ENCODE measurements at places on chromosomes 2 and 18.

DNA sequence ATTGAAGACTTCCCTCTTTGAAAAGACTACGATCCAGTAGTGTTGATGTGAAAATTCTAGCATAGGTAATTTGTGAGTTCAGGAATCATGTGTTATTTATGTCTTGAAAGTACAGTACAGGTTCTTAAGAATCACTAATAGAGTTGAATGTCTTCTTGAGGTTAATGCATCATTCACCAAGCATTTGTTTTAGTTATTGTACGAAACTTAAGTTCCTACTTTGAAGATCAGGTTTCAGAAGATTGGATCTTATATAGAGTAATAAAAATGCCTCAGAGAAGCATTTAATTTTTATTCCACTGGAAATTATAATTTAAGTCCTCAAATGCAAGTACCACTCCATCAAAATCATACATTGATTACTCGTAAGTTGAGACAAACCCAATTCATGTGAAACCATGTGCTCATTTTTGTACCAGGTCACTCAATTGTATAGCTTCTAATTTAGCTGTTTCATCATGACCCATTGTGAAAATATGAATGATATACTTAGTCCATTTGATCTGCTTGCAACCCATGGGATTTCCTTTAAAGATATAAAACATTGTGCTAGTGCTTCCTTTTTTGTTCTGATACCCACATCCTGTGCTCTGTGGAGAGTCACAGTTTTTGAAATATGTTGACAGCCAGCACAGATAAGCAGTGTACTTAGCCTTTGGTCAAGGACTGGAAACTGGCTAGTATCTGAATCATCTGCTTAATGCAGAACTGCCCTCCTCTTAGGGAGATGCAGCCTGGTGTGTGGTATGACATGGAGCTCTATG lies 22.5 kb upstream of the RAB27B start:
- no peak for DNase-seq

- DNase-seq, result peak; percentile 78
Measured at GRCh38 chr2:7012141-7012764, 95.0 kb downstream of the RNF144A start.

DNA sequence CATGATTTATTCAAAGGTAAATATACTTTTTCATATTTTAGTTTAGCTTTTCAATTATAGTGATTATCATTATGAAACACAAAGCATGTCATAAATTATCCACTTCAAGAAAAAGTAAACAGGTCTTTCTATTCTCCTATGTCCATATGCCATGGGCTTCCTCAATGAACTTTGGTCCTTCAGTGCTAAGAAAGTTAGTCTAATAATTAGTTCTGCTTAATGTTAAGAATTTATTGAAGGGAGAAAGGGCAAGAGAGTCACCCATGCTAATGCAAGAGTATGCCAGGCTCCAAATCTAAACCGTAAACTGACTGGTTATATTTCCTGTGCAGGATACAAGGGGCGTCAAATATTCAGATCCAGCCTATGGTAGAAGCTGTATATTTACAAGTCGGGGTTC lies 96.2 kb downstream of the GORASP2 start:
- DNase-seq, result no peak

- no peak for DNase-seq
Measured at GRCh38 chr2:98835831-98836385, 100.1 kb downstream of the CRACDL start.

GRCh38 chr2:202141329-202141947 lies 68.4 kb downstream of the KIAA2012 start:
- no peak for DNase-seq

GRCh38 chr2:173986805-173987204 lies 21.6 kb upstream of the SP3 start:
- DNase-seq, result no peak

DNA sequence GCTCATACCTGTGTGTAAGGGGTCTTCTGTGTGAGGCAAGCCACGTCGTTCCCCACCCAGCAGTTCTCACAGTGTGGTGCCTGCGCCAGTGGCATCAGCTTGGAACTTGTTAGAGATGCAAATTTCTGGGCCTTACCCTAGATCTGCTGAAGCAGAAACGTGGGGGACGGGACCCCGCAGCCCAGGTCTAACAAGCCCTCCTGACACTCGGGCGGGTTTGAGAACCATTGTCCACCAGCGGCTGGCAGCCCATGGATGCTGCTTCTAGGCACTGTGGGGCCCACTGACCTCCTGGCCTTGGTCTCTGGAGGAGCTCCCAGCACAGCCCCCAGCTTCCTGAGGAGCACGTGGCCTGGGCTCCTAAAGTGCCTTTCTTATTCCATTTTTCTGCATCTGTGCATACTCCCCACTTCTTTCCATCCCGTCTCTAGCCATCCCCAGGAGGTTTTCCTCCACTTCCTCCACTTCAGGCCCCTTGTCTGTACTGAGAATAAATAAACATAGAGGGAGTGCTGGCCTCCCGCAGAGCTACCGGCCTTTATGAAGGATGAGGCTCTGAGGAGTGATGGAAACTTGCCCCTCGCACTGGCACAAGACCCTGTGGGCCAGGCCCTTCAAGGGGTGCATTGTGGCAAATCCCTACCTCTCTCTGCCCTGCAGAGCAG lies 94.3 kb downstream of the GALR1 start:
- DNase-seq, result no peak

DNA sequence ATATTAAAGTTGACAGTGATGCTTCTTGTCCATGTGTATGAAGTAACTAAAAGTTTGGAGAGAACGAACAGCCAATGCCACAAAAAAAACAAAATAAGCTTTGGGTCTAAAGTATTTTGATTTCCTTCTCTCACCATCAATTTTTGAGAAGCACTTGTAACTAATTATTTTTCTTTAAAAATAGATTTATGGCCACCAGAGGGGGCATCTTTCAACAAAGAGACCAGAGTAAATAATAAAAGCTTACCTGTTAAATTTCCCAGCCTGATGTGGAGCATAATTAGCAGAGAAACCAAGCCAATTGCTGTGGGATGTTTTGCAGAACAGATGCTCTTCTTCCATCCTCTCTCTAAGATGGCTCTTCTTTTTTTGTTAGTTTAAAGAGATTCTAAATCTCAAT lies 29.0 kb downstream of the LINC00305 start:
- no peak for DNase-seq

- DNase-seq, result no peak
Measured at GRCh38 chr2:11389551-11390398, 45.3 kb upstream of the ROCK2 start.

GRCh38 chr2:200622106-200622505 lies 36.3 kb downstream of the AOX1 start:
- no peak for DNase-seq

GRCh38 chr18:58862851-58863538 lies 1.7 kb upstream of the ZNF532 start:
- DNase-seq, result peak; percentile 67

GRCh38 chr2:116754381-116755101 lies 1060.0 kb upstream of the DDX18 start:
- DNase-seq, result no peak

DNA sequence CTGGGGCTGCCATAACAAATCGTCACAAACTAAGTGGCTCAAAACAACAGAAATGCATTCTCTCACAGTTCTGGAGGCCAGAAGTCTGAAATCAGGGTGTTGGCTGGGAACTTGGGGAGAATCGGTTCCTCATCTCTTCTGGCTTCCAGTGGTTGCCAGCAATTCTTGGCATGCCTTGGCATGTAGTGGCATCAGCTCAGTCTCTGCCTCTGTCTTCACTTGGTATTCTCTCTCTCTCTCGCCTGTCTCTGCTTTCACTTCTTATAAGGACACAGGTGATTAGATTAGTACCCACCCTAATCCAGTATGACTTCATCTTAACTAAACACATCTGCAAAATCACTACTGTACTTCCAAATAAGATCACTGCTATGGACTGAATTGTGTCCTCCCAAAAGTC lies 695.4 kb upstream of the ID2 start:
- DNase-seq, result no peak

DNA sequence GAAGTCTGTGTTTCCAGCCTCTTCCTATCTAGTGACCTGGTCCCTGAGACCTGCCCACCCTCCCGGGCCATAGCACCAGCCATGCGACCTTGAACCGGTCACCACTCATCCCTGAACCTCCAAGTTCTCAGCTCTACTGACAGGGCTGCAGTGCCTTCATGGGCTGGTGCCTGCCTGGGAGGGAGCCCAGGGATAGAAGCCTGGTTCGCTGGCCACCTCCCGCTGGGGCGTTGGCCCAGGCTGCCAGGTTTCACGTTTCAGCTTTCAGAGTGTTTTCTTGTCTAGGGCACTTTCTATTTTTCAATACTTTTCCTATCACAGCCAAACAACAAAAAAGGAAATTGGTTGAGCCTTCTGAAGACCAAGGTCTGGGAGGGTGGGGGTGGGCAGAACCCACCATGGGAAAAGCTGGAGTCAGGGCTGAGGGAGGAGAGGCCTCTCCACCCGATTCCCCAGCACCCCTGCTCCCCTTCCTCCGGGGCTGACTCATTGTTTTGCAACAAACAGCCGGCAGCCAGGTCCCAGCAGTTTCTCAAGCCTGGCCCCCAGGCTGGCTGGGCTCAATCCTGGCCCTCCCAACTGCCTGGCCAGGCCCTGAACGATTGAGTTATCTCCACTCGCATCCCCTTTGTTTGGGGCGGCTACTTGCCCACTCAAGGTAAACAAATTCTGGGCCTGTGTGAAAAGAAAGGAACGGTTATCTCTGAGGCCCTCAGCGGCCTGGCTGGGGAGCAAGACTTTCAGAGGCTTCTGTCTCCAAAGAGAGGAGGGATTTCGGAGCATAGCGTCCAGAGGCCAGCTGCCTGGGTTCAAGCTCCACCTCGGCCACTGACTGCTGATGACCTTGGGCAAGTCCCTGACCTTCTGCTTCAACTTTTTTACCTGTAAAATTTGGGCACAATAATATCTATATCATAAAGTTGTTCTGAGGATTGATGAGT lies 47.5 kb downstream of the ZFP36L2 start:
- no peak for DNase-seq

GRCh38 chr18:61731693-61732376 lies 161.0 kb downstream of the RNF152 start:
- DNase-seq, result no peak

DNA sequence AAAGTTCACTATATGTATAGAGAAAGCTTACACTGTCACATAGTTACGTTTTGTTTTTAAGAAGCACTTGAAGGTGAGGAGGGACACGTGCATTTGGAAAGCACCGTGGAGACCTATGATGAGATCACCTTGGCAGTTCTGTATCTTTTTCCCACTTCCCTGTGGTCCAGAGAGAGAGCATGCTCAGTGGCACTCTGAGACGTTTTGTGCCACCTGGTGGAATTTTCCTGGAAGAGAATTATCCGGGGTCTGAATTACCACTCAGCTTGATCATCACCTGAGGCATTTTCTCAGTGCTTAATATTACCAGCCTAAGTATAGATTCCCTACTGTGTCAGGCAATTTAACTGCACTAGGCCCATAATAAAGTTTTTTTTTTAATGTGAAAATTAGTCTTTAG lies 469.4 kb upstream of the SMIM21 start:
- DNase-seq, result no peak

- DNase-seq, result no peak
Measured at GRCh38 chr18:7117390-7118355, at the start of gene LAMA1. Gene LAMA1, minus strand, starts transcription at chr18:7117797. Its CDS starts 77 bp downstream, at chr18:7117720.

DNA sequence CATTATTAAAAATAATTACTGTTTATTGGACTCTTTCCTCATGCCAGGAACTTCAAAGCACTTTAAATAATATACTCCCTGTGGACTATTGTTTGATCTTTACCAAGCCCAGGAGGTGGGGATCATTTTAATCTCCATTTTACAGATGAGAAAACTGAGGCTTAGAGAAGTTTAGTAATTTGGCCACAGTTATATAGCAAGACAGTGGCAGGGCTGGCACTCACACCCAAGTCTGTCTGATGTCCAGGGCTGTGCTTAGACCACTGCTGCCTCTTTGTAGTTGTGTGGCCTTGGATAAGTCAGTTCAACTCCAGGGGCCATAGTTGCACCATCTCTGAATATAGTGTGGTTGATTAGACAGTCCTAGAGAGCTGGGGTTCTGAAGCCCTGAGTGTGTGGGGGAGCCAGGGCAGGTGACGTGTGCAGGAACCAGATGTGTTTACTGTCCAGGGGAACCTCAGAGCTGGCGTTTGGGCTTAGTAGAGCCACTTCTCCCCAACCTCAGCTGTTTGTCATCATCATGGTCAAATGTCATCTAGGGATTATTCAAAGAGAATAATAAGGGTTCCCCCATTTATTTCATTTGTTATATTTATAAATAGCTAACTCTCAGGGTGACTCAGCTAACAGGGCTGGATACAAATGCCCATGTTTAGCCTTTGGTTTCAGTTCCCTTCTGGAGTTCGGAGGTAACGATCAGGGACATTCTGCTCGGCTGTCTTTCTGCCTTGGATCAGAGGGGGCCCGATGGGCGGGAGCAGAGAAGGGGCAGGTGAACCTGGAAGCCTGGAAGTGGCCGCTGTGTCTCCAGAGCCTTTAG lies 68.0 kb downstream of the BOLA3 start:
- peak; percentile 61 for DNase-seq

DNA sequence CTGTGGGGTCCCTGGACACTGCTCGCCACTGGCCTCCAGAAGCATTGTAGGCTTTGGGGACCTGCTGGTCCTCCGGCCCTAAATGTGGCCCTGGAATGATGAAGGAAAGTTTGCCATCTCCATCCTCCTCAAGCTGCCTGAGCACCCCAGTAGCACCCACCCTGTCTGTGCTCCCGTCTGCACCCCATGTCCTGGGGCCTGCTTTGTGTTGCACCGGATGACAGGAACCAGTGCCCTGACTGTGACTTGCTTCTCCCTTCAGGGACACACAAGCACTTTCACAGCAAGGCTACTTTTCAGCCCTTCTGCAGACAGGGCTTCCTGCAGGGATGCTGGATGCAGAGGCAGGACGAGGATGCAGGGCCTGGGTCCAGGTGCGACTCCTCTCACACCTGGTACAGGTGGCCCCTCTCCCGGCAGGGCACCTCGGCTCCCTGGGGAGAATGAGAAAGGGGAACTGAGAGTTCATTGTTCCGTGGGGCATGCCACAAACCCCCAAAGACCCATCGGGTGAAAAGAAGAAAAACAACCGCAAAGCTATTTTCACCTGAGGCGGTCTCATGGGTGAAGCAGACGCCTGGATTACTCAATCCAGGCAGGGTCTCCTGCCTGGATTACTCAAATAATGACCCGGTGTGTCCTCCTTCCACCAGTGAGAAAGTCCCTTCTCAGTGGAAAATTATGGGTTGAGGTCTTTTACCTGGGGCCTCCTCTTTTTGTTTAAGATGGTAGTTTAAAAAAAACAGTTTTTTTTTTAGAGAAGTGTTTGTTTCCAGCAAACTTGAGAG lies 74.9 kb downstream of the LONRF2 start:
- DNase-seq, result no peak

GRCh38 chr18:44701227-44701626 lies 20.5 kb downstream of the SETBP1 start:
- DNase-seq, result no peak

GRCh38 chr18:70188113-70188512 lies 17.4 kb downstream of the RTTN start:
- no peak for DNase-seq

GRCh38 chr18:74796841-74797576 lies 199.3 kb downstream of the ZNF407 start:
- peak; percentile 49 for DNase-seq

DNA sequence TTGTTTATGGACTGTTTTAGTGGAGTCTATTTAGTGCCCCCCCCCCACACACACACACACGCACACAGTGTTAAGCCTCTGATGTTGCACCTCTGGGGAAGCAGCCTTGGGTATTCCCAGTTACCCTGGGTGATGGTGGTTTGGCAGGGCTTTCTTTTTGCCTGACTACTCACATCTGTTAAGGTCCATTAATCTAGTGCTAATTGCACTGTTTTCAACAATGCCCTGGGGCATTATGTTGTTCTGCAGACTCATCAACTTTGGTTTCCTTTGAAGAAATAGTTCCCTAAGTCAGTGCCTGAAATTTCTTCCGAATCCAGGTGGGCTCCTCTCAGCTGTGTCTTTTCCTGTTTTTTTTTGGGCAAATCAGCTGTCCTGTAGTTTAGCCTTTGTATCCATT lies 34.7 kb downstream of the SPOPL start:
- no peak for DNase-seq
